ENCODE measurements at places on chromosomes 1 and 21. TPM values are rescaled to one million over a fixed set of nuclear protein-coding genes. Genes with fewer than 3 reads are reported as not detected.

DNA sequence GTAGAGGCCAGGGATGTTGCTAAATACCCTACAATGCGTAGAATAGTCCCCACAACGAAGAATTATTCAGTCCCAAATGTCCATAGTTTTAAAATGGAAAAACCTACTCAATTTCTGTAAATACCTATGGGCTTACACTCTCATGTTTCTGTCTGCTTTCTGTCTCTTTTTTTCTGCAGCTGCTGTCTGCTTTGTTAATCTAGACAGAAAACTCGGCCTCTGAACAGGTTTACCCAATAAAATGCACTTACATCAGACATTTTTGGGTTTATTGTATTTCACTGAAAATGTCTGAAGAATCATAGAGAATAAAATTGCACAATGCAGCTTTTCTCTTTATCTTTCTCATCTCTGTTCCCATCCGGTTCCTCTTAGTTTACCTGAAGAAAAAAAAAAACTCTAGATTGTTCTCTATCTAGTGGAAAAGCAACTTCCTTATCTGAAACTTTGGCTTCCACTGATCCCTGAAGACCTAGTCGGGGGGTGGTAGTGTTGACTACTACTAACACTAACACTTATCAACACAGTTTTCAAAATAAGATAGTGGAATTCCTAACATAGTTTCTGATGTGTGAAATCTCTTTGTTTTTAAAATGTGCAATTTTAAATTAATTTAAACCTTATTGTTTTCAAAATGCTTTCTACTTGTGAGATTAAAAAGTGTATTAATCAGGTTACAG, 76.9 kb upstream of the CCDC190 start:
- no peak overlapping the region for H3K4me3 ChIP-seq
- no peaks in the 10 kb centered on the region for H3K36me3 ChIP-seq
- DNase-seq = no peak
- no peaks in the 10 kb centered on the region for H3K4me1 ChIP-seq
- H3K27me3 ChIP-seq = peaks cover 5% of the 10 kb centered on the region
- no peak overlapping the region for H3K27ac ChIP-seq

Gene SLC16A4
- total RNA-seq = 1.3 TPM

Gene USH2A
- total RNA-seq = not detected

DNA sequence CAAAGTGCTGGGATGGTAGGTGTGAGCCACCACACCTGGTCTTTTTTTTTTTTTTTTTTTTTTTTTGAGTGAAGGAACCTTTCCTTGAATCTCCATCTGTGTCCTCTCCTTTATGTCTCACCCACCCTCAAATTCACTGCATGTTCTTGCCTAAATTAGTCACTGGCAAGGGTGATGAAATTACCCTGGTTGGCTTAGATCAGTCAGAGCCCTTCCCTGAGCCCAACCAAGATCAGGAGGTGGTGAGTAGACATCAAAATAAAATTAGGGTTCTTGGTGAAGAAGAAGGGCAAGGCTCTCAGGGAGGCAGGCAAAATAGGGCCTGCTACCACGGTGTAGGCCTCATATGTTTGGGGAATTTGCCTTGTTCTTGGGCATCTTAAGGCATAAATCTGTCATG, 5.3 kb upstream of the TNN start:
- no peak overlapping the region for H3K4me3 ChIP-seq

- no peak overlapping the region for H3K4me3 ChIP-seq
- DNase-seq = no peak
- peaks cover 2% of the 10 kb centered on the region for H3K4me1 ChIP-seq
- peaks cover 14% of the 10 kb centered on the region for H3K27me3 ChIP-seq
- no peaks in the 10 kb centered on the region for H3K36me3 ChIP-seq
These were observed 47.3 kb upstream of the COL18A1 start for GRCh38 chr21:45357436-45358260.

DNA sequence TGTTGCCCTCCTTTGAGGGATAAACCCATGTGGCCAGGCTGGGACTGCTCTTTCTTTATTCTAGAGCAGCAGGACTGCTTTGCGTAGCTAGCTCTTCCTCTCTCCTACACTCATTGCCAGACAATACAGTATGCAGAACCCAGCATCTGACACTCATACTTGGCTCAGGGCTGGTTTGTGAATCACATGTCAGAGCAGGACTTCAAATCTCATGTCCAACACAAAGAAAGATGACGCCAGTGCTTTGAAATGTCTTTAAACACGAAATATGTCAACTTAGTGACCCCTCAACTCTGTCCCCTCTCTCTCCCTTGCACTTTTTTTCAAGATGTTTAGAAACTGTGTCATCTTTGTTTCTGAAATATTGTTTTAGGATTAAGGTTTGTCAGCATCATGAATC, 135.0 kb downstream of the TGFB2 start:
- no peak for DNase-seq
- H3K27me3 ChIP-seq = no peaks in the 10 kb centered on the region
- H3K4me1 ChIP-seq = peaks cover 22% of the 10 kb centered on the region
- no peak overlapping the region for H3K4me3 ChIP-seq
- H3K27ac ChIP-seq = no peak overlapping the region
- H3K36me3 ChIP-seq = no peaks in the 10 kb centered on the region

Gene BEND5
- total RNA-seq = 14.5 TPM

- peaks cover 24% of the 10 kb centered on the region for H3K4me1 ChIP-seq
- no peaks in the 10 kb centered on the region for H3K27me3 ChIP-seq
- no peak overlapping the region for H3K27ac ChIP-seq
- H3K4me3 ChIP-seq = no peak overlapping the region
- H3K36me3 ChIP-seq = peaks cover 52% of the 10 kb centered on the region
These were observed 181.4 kb downstream of the CLIC6 start for GRCh38 chr21:34850166-34850690.

GRCh38 chr1:23745515-23745914, 2.2 kb downstream of the ELOA start:
- peaks cover 59% of the 10 kb centered on the region for H3K4me1 ChIP-seq
- H3K36me3 ChIP-seq = peaks cover 52% of the 10 kb centered on the region
- peak overlapping the region; percentile 41 for H3K27ac ChIP-seq
- no peaks in the 10 kb centered on the region for H3K27me3 ChIP-seq
- DNase-seq = no peak
- H3K4me3 ChIP-seq = peak overlapping the region; percentile 90

Gene MAGI3
- 0.83 TPM for total RNA-seq

- DNase-seq = no peak
- no peak overlapping the region for H3K27ac ChIP-seq
- no peak overlapping the region for H3K4me3 ChIP-seq
- no peaks in the 10 kb centered on the region for H3K4me1 ChIP-seq
These were observed 184.3 kb downstream of the NCAM2 start for GRCh38 chr21:21182401-21183010.

Gene TNFRSF4
- total RNA-seq = 0.86 TPM

Gene LCA5L
- total RNA-seq = 0.86 TPM

Gene TMIGD3
- not detected for total RNA-seq

Gene SOAT1
- 17.3 TPM for total RNA-seq

DNA sequence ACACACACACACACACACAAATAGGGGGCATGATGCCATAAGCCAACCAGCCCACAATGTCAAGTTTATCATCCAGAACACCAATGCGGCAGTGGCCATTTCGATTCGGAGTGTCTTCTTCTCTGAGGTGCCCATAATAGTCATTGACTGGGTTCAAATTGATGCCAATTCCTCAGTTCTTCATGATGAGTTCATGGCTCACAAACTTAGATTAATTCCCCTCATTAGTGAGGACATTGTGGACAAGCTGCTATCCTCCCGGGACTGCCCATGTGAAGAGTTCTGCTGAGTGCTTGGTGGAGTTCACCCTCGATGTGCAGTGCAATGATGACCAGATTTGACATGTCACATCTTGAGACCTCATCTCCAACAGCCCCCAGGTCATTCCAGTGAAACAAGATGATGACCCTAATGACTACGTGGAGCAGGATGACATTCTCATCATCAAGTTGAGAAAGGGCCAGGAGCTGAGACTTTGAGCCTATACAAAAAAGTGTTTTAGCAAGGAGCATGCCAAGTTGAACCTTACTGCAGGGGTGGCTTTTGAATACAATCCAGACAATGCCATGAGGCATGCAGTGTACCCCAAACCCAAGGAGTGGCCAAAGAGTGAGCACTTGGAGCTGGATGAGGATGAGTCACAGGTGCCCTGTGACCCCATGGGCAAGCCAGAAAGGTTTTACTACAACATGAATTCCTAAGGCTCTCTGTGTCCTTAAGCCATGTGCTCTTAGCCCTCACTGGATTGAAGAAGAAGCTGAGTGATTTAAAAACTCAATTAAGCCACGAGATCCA, 211.6 kb upstream of the SAMSN1 start:
- H3K27me3 ChIP-seq = no peaks in the 10 kb centered on the region
- H3K4me1 ChIP-seq = peaks cover 36% of the 10 kb centered on the region
- DNase-seq = no peak
- no peak overlapping the region for H3K4me3 ChIP-seq
- peaks cover 5% of the 10 kb centered on the region for H3K36me3 ChIP-seq

DNA sequence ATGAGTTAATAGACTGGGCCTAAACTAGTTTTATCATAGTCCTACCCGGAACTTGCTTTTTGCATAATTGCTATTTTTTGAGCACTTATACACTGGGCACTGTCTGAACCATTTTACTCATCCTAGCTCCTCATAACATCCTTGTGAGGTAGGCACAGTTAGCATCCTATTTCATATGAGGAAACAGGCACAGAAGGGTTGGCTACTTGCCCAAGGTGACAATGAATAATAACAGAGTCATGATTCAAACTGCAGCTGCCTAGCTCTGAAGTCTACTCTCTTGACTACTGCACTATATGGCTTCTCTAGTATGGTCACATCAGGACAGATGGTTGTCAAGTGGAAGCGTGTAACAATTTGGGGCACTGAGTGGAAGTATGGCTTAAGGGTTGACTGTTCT, 18.2 kb upstream of the RC3H1 start:
- DNase-seq = no peak
- no peaks in the 10 kb centered on the region for H3K27me3 ChIP-seq
- H3K4me1 ChIP-seq = no peaks in the 10 kb centered on the region

Gene ERVH48-1
- not detected for total RNA-seq

Gene TNFAIP8L2
- total RNA-seq = 9.3 TPM

- DNase-seq = no peak
- no peaks in the 10 kb centered on the region for H3K36me3 ChIP-seq
- H3K4me3 ChIP-seq = no peak overlapping the region
- no peaks in the 10 kb centered on the region for H3K4me1 ChIP-seq
- H3K27ac ChIP-seq = no peak overlapping the region
- H3K27me3 ChIP-seq = peaks cover 5% of the 10 kb centered on the region
These were observed 270.7 kb downstream of the S1PR1 start for GRCh38 chr1:101507547-101507971.

- H3K4me1 ChIP-seq = peaks cover 36% of the 10 kb centered on the region
- H3K36me3 ChIP-seq = no peaks in the 10 kb centered on the region
- no peak for DNase-seq
These were observed 14.6 kb downstream of the OTUD7B start for GRCh38 chr1:149995927-149996326.

Gene PLA2G2F
- not detected for total RNA-seq

DNA sequence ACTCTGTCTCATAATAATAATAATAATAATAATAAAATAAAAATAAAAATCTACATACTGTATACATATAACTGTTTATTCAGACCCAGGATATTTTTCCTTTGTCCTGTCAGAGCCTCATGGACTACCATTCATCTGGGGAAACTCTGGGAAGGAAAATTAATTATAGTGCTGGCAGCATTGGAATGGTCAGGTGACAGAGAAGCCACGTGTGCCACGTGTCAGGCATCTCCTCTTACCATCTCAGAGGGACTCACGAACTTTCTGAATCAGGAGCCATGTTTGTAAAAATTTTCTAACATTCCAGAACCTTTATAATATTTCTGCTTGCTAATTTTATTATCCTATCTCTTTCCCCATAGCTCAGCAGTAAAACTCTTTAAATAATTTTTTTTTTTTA, 97.8 kb upstream of the HNRNPU start:
- peaks cover 16% of the 10 kb centered on the region for H3K4me1 ChIP-seq
- H3K4me3 ChIP-seq = no peak overlapping the region
- H3K27ac ChIP-seq = no peak overlapping the region
- H3K36me3 ChIP-seq = no peaks in the 10 kb centered on the region
- no peaks in the 10 kb centered on the region for H3K27me3 ChIP-seq

- peaks cover 4% of the 10 kb centered on the region for H3K4me1 ChIP-seq
- H3K27me3 ChIP-seq = no peaks in the 10 kb centered on the region
- H3K36me3 ChIP-seq = peaks cover 56% of the 10 kb centered on the region
- no peak overlapping the region for H3K4me3 ChIP-seq
These were observed 27.3 kb upstream of the GLIS1 start for GRCh38 chr1:53766194-53766742.

Gene FAM43B
- not detected for total RNA-seq

- DNase-seq = no peak
- no peaks in the 10 kb centered on the region for H3K27me3 ChIP-seq
- peaks cover 39% of the 10 kb centered on the region for H3K4me1 ChIP-seq
- H3K4me3 ChIP-seq = peak overlapping the region; percentile 88
- peaks cover 26% of the 10 kb centered on the region for H3K36me3 ChIP-seq
- H3K27ac ChIP-seq = peak overlapping the region; percentile 87
These were observed 1.1 kb downstream of the IGSF8 start for GRCh38 chr1:160097151-160097910.

- peaks cover 20% of the 10 kb centered on the region for H3K36me3 ChIP-seq
- peak overlapping the region; percentile 95 for H3K27ac ChIP-seq
- H3K4me1 ChIP-seq = peaks cover 60% of the 10 kb centered on the region
- DNase-seq = no peak
- H3K27me3 ChIP-seq = no peaks in the 10 kb centered on the region
These were observed 63.5 kb downstream of the MDM4 start for GRCh38 chr1:204579681-204580080.

- H3K4me1 ChIP-seq = no peaks in the 10 kb centered on the region
- H3K36me3 ChIP-seq = no peaks in the 10 kb centered on the region
- no peaks in the 10 kb centered on the region for H3K27me3 ChIP-seq
- no peak for DNase-seq
- no peak overlapping the region for H3K27ac ChIP-seq
These were observed 170.7 kb upstream of the IRF2BP2 start for GRCh38 chr1:234780531-234781162.

DNA sequence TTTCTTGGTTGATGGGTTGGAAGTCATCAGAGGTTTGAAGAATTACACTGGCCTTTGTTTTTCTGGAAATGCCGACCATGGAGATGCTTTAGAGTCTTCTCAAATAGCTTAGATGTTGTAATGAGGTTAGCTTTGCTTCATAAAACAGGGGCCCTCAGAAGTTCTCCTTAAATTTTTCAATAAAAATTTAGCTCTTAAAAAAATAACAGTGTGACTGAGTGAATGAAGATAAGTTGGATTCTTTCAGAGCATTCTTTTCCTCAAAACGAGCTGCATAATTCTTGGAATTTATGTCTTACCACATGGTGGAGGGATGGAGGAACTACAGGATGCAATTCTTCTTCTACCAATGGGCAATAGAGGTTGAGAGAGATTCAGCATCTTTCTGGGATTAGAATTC, 23.4 kb downstream of the SYT11 start:
- no peak overlapping the region for H3K4me3 ChIP-seq
- H3K27me3 ChIP-seq = no peaks in the 10 kb centered on the region
- H3K27ac ChIP-seq = no peak overlapping the region
- peaks cover 3% of the 10 kb centered on the region for H3K36me3 ChIP-seq

Data from activated B cell treated with CpG ODN at 0.5 μM for 24 hours (primary cell).